Stimulated activated CD8-positive, alpha-beta memory T cell treated with anti-CD3 and anti-CD28 coated beads, Interleukin-12 subunit alpha, Interleukin-12 subunit beta, amount 100 ng/mL, for 4 hours (primary cell): ENCODE measurements at places on chromosomes 1 and 21.

- DNase-seq = no peak
Observed at GRCh38 chr1:197304638-197305200, 36.7 kb downstream of the CRB1 start.

DNA sequence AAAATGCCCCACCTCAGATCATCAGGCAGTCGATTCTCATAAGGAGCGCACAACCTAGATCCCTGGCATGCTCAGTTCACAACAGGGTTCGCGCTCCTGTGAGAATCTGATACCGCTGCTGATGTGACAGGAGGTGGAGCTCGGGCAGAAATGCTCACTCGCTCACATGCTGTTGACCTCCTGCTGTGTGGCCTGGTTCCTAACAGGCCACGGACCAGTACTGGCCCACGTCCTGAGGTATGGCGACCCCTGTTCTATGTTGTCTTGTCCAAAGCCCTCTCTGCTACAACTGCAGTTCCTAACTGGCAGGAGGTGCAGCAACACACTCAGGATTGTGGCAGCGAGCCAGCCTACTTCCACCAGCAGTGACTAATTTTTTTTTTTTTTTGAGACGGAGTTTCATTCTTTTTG, 70.6 kb downstream of the CLSTN1 start:
- no peak for DNase-seq

DNA sequence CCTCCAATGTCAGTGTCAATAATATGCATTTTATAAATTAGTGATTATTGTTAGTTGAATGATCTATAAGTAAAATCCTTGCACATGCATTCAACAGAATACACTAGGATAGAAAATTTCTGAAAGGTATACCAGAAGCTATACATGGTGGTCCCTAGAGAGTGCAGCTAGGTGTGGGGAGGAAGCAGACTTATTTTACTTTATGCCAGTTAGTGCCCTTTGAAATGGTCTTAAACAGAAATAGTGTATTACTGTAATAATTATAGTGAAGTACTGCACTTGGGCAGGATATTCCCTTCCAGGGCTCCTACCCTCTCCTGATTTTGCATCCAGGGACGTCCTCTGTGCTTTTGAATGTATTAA, 23.2 kb upstream of the WDR26 start:
- no peak for DNase-seq

- no peak for DNase-seq
Observed at GRCh38 chr1:14610761-14611160, 12.3 kb downstream of the KAZN start.

DNA sequence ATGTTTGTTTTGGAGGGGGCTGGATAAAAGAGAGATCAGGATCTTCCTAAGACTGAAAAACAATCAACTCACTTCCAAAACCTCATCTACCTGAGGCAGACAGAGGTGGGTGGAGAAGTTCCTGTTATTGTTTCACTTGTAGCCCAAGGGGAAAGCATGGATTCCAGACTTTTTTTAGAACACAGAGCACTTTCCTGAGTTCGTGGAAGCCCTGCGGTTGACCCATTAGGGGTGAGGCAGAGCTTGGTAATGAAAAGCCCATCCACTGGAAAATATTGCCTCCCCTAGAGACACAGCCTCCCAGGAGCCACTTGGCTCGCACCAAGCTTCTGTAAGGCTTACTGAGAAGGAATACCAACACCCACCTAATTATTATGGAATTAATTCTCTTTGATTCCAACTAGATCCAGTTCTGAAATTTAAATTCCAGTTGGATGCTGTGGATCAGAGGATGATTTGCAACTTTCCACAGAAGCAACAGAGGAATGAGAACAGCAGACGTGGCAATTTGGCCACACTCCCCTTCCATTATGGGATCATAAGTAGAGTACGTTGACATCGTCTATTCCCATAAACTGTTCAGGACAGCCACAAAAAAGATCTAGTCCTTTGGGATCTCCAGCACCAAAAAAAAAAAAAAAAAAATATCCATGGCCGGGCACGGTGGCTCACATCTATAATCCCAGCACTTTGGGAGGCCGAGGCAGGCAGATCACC, 4.1 kb upstream of the PEF1 start:
- DNase-seq = no peak

DNA sequence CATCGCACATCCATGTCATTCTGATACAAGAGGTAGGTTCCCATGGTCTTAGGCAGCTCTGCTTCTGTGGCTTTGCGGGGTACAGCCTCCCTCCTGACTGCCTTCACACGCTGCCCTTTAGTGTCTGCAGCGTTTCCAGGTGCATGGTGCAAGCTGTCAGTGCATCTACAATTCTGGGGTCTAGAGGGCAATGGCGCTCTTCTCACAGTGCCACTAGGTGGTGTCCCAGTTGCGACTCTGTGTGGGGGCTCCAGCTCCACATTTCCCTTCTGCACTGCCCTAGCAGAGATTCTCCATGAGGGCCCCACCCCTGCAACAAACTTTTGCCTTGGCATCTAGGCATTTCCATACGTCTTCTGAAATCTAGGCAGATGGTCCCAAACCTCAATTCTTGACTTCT, 138.2 kb upstream of the BRINP3 start:
- DNase-seq = no peak

- no peak for DNase-seq
Observed at GRCh38 chr1:50841791-50842387, 118.2 kb downstream of the FAF1 start.

GRCh38 chr1:204077979-204078696, 5.2 kb downstream of the SOX13 start:
- DNase-seq = no peak

GRCh38 chr1:187042538-187042937, 213.8 kb downstream of the PLA2G4A start:
- DNase-seq = no peak

DNA sequence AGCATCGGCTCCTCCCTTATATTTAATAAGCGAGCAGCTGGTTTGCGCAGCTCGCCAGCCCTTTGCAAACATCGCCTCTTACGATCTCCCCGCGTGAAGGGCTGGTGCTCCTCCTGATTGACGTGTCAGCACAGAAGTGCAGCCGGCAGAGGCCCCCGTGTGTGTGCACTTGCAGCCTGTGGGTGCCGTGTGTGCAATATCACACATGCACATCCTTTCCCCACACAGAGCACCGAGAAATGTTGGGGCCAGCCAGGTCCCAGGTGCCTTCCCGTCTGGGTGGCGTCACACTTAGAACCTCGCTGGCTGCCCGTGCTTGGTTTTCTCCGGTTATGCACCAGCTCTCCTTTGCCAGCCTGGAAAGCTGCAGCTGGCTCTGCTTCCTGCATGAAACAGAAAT, 126.6 kb upstream of the AJAP1 start:
- no peak for DNase-seq

DNA sequence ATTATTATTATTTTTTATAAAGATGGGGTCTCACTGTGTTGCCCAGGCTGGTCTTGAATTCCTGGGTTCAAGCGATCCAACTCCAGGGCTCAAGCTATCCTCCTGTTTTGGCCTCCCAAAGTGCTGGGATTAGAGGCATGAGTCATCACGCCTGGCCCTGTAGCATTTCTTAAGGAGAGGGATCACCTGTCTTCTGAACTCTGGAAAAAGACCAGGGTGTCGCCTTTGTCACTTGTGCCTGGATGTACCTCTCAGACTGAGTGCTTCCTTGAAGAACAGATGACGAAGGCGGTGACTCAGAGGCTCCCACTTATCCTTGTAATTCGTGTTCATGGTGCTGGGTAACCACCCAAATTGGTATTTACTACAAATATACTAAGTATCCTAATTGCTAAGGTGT, 2.4 kb upstream of the CGN start:
- DNase-seq = no peak
